Activated CD4-positive, CD25-positive, alpha-beta regulatory T cell treated with anti-CD3 and anti-CD28 coated beads, Interleukin-2, amount 50 U/mL, for 72 hours (primary cell): ENCODE measurements at places on chromosomes 5 and 9.

DNA sequence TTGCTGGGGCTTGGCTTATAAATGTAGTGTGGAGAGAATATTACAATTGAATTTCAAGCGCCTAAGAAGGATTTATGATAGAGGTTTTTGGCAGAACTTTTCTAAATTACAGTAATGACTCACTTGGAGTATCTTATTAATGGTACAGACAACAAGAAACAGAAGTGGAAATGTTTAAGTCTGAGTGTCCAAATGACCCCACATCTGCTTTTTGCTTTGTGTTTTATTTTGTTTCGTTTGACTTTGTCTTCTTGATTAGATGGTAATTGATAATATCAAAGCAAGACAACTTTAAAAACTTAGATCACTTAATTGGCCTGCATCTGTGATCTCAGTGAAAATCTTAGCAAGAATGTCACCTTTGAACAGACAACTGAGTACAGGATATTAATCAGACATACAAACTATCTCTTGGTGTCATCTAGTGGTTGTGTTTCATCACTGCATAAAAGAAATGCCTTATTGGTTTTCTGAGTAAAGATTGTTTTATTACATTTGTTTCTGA lies 577.4 kb downstream of the ISL1 start:
- DNase-seq, result no peak

- DNase-seq, result peak; percentile 52
These were observed 1.3 kb downstream of the GPR150 start for GRCh38 chr5:95620870-95621838.

- DNase-seq, result no peak
These were observed 380.6 kb upstream of the NUDT12 start for GRCh38 chr5:103943230-103943629.

DNA sequence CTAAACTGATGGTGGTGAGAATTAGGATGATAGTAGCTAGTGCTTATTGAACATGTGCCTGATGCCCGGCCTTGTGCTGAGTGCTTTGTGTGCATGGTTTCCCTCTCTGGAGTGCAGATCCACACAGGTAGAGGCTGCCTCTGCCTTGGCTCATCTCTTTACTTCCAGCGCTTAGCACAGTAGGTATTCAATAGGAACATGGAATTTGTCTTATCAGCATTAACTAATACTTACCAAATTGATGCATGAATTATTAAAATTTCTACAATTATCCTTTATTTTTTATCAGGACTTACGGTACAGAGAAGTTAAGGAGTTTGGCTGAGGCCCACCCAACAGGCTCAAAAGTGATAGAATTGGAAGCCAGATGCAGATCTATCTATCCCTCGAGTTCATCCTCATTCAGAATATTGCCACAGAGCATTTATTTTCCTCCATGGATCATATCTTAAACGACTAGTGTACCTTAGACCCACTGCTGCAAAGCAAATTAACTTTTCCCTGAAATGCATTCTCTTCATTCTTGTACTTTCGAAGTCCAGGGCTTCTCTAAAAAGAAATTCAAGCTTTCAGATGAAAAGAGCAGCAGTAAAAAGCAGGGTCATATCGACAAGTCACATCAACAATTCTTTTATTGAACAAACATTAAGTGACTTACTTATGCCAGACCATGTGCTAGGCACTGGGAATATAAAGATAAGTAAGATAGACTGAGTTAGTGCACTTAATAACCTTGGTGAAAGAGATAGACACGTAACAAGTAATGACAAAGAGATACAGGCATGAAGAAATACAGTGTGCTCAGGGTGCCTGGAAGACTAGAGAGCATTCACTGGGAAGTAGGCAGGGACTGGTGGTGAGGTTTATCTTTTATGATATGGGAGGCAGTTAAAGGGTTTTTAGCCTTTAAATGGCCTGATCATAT lies 290.0 kb downstream of the ARRDC3 start:
- no peak for DNase-seq

GRCh38 chr5:108472237-108472636 lies 90.3 kb upstream of the FBXL17 start:
- DNase-seq, result no peak

- DNase-seq, result no peak
These were observed 321.6 kb downstream of the CEMIP2 start for GRCh38 chr9:71446473-71447411.

GRCh38 chr5:77418601-77419581 lies 73.2 kb downstream of the WDR41 start:
- DNase-seq, result no peak

DNA sequence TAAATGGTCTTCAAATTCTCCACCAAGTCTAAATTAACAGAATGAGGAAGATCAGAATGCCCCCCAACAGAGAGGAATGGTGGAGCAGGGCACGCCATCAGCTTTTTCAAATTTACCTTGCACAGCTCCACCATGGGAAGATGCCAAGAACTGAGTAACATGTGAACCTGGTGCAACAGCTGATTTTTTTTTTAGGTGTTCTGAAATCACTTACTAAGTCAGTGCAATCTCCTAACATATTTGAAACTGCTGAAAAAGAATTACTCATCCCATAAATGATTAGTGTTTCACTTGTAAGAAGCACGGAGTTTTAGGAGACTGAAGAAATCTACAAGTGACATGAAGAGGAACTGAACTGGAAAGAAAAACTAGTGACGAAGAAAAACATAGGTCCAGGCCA lies 5.1 kb downstream of the TMEM245 start:
- DNase-seq, result no peak

- no peak for DNase-seq
These were observed 24.4 kb upstream of the LMX1B start for GRCh38 chr9:126589349-126589748.

GRCh38 chr9:120545701-120546550 lies 34.0 kb downstream of the CDK5RAP2 start:
- no peak for DNase-seq

DNA sequence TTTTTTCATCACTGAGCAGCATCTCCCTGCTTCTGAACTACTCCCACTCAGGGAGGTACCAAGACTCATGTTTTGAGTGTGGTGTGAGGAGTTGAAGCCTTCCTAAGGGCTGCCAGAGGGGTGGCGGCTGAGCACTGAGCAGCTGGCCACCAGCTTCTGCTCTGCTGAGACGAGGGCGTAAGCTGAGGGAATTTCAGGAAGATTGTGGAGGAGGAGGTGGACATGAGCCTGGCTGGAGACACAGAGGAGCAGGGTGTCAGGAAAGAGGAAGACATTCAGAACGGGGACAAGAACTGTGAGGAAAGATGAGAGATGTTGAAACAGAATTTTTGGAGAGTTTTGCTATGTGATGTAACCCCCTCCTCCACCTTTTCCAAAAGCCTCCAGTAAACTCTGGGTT lies 7.8 kb downstream of the LCP2 start:
- no peak for DNase-seq

DNA sequence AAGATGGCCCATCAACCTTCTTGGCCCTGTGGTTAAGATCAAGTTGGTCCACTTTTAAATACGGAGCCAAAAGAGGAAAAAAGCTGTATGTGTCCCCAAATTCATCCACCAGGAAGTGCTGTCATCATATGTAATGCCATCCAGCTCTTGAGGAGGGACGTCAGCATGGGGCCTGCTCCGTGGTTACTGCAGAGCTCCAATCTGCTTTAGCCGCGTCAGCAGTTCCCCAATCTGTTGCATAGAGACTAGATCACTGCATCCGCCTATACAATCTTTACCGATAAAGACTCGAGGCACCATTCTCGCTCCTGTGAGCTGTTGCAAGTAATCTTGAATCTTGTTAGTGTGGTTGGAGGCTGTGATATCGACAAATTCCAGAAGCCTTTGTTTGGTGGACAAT lies 65.7 kb downstream of the GABRA6 start:
- no peak for DNase-seq

DNA sequence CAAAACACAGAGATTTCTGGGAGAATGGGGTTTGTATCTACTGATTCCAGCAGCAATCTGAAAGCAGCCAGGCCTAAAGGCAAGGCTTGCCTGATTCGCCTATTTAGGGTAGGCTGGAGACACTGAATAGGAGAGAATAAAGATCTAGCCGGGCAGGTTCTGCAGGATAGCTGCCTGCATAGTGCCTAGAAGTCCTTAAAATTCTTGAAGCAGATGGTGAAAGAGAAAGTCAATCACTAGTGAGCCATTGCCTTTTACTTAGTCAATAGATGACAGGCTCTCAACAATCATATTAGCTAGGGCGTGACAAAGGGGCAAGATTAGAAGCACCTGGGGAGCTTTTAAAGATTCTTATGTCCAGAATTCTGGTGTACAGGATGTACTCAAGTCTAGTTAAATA lies 522.7 kb downstream of the HTR1A start:
- DNase-seq, result no peak

DNA sequence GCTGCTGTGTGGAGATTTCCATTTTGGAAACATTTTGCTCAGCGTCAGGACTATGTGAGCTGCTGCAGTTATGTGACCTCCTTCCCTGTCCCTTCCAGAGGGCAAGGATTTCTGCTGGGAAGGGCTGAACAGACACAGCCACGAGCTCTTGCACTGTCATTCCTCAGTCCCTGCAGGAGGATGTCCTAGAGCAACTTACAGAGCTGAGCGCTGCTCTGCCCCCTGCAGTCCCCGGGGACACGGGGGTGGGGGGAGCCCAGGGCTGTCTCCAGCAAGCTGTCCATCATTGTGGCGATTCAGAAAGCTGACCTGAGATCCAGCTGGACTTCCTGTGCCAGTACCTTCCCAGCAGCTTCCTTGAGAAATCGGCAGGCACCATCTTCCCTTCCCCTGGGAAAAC lies 28.0 kb upstream of the MAP1B start:
- no peak for DNase-seq

GRCh38 chr5:119275146-119275545 lies 80.7 kb upstream of the TNFAIP8 start:
- no peak for DNase-seq
